ENCODE measurements at places on chromosomes 12 and 14.
A peak's percentile ranks its signal among the peaks of the same experiment; 100 is the strongest.

GRCh38 chr14:101598159-101598558, 36.9 kb downstream of the DIO3 start:
- DNase-seq = no peak

- no peak for DNase-seq
Measured at GRCh38 chr12:80690513-80690912, 16.9 kb upstream of the MYF6 start.

GRCh38 chr14:25953532-25954139, 644.2 kb downstream of the NOVA1 start:
- DNase-seq = no peak

- no peak for DNase-seq
Measured at GRCh38 chr14:29925101-29925722, 2.4 kb downstream of the PRKD1 start.

- DNase-seq = no peak
Measured at GRCh38 chr14:71408362-71409030, 501.2 kb downstream of the PCNX1 start.

GRCh38 chr12:130954544-130954831, 781 bp downstream of the ADGRD1 start:
- DNase-seq = no peak

- no peak for DNase-seq
Measured at GRCh38 chr12:94670898-94671297, 20.5 kb upstream of the TMCC3 start.

DNA sequence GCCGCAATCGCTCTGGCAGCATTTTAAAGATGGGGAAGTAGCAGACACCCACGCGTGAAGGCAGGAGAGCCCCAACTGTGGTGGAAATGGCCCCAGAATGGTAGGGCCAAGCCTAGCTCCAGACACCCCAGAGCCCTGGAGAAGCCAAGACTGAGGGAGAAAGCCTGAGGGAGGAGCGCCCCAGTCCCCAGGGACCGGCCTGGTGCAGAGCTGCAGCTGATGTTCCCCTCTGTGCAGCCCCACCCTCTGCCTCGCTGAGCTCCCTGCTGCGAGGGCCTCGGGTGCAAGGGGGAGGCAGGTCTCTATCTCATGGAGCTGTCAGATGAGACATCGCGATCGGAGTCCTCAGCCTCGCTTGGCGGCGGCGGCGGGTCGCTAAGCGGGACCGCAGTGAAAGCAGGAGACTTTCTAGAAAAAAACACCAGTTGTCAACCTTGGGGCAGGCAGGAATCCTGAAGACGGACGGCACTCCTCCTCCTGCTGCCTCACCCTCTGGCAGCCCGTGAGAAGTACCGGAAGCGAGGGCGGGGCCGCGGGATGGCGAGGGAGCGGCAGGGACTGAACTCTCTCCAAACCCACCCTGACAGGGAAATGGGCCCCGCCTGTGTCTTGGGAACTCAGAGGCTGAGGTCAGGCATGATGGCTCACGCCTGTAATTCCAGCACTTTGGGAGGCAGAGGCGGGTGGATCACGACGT, 6.0 kb downstream of the GAPDH start:
- DNase-seq = peak; percentile 29

- no peak for DNase-seq
Measured at GRCh38 chr12:109762071-109762672, 48.5 kb downstream of the FAM222A start.

DNA sequence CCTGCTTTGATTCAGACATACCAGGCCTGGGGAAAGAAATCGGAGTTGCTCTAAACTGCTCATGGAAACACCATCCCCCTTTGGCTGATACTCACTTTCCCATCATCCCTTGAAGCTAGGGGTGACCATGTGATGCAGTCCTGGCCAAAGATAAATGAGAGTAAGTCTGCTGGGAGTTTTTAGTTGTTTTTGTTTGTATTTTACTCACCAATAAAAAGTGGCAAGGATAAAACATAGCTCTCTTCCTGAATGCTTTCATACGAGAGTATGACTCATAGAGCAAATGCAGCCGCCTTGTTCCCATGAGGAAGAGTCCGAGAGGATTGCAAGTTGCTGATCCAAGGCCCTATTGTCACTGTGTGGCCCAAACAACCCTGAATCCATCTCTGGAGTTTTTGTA, 126.4 kb upstream of the TMEM132C start:
- no peak for DNase-seq

DNA sequence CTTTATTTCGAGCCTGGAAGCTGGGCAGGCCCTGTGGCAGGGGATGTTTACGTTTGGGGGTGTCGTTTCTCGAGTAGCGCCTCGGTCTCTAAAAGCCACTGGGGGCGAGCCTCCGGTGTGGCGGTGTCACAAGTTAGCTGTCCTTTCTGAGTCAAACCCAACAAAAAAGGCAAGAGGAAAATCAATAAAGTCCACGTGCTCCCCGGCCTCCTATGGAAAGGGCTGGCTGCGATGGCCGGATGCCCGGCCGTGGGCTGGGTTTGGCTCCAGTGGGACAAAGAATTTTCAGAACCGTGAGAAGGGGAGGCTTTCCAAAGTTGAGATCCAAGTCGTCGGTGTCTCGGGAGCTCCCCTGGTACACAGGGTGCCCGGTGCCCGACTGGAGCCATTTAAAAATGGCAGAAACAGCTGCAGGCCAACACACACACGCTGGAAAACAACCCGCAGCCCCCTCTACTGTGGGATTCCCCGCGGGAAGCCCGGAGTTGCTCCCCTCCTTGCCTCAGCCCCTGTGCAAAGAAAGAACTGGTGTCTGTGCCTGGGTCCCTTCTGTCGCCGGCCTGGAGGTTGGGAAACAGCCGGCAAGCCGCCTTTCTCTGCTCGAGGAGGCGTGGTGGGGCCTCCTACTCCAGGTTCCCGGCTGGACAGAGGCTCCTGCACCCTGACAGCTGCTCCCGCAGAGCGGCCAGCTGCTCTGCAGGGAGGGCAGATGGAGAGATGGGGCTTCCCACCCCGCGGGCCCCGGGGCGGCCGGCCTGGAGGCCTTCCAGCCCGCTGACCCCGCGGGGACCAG, 1.9 kb downstream of the BCL7A start:
- peak; percentile 11 for DNase-seq

DNA sequence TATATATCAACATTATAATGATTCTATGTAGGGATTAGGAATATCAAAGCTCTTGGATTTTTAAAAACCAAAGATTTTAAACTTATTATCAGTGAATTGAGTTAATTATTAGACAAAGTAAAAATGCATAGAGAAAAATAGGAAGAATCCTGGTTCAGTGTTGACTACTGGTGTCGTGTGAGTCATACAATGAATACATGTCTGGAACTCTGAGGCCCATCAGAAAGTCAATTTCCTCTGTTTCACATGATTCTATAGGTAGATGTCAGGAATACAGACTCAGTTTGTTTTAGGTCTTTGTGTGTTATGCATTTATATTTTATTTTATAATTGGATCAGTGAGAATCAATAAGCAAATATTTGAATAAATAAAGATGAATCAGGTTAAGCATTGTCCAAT, 84.5 kb upstream of the RTL1 start:
- no peak for DNase-seq

GRCh38 chr12:2409656-2410265, 357.0 kb downstream of the CACNA1C start:
- DNase-seq = no peak

GRCh38 chr12:4441355-4442335, 4.0 kb downstream of the FGF6 start:
- no peak for DNase-seq

GRCh38 chr12:72076558-72076915, 137.9 kb downstream of the TPH2 start:
- no peak for DNase-seq

- no peak for DNase-seq
Measured at GRCh38 chr12:39958377-39958776, 147.5 kb downstream of the SLC2A13 start.

DNA sequence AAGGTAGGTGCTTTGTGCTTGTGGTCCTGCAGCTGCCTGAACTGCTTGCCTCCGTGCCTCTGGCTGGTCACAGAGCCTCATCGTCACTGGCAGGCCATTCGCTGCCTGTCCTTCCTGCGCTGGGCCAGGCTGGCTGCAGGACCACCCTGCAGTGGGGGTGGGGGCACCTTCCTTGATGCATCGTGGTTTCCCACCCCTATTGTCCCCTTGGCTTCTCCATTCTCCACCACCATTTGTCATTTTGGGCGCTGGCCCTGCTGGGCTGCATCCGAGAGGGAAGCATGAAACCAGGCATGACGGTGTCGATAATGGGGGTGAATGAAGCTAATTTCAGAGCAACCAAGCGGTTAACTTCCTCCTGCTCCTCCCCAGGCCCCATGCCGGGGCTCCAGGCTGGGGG, 127.7 kb downstream of the NRXN3 start:
- no peak for DNase-seq

DNA sequence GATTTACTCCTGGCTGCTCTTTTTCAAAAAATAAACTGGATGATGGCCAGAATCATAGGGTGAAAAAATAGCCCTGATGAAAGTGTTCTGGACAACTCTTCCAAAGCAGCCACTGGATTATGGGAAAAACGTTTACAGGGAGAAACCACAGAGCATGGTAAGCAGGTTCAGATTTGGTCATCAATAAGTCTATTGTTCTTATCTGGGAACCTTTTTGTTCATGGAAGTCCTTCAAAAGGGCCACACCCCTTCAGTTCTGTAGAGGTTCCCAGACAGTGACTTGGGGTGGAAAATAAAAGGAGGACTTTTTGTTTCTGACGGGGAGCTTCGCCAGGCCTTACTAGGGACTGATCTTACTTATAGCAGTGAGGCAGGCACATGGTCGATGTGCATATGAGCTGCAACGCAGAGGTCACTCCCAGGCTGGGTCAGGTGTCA, 117.4 kb upstream of the SLC38A2 start:
- DNase-seq = no peak

- DNase-seq = no peak
Measured at GRCh38 chr12:104420868-104421267, 35.9 kb upstream of the CHST11 start.

DNA sequence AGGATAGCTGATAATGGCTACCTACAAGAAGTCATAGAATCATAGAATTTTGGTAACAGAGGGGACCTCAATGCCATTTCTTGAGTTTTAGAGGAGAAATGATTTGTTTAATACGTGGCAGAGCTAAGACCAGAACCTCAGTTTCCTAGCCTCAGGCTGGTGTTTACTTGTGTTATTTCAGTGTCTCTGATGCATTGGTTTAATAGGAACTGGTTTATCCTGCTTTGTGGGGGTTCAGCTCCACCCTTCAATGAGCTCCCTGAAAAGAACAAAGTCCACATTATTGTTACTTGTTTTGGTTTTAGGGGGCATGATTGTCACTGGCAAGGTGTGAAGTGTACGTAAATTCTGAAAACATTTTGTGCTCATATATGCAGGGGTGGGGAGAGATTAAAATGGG, 55.4 kb downstream of the AKAP6 start:
- no peak for DNase-seq

DNA sequence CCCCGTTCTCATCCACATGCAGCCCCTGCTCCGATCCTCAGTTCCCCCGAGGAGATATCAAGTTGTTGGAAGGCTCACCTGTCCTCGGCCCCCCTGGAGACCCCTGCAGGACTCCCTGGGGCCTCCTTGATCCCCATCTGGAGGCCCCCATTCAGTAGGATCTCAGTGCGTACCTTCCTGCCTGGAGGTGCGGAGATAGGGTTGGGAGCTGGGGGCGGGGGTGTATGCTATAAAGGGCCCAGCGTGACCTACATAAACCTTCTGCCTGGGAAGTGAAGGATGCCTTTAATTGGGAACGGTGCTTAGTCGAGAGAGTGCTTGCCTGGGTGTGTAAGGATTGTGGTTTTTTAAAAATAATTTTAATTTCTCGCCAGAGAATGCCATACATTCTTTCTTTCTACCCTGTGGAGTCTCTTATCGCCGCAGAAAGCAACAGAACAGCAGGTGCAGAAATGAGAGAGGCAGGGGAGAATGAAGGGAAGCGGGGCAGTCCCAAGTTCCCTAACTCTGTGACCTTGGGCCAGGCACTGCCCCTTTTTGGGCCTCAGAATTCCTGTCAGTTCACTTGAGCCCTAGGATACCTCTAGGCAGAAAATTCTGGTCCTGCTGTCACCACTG, 153.7 kb downstream of the TSPAN9 start:
- DNase-seq = no peak

- no peak for DNase-seq
Measured at GRCh38 chr12:102302553-102302952, 104.9 kb upstream of the PMCH start.

- DNase-seq = no peak
Measured at GRCh38 chr12:82952946-82953345, 266.2 kb downstream of the TMTC2 start.

DNA sequence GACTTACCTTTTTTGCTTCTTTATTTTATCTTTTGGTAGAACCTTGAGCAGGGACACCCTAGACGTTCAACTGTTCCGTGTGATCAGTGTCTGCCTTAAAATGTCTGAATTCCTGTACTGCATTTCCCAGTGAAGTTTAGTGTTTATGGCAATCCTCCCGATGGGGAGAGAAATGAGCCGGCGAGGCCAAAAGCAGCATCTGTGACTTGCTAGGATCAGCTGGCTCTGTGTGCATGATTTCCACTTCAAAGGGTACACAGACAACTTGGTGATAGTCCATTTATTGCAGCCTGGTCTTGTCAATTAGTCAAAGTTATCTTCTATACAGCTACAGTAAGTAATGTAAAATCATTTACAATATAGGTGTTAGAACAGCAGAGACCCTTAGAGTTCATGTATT, 768.5 kb downstream of the DIO2 start:
- DNase-seq = no peak

DNA sequence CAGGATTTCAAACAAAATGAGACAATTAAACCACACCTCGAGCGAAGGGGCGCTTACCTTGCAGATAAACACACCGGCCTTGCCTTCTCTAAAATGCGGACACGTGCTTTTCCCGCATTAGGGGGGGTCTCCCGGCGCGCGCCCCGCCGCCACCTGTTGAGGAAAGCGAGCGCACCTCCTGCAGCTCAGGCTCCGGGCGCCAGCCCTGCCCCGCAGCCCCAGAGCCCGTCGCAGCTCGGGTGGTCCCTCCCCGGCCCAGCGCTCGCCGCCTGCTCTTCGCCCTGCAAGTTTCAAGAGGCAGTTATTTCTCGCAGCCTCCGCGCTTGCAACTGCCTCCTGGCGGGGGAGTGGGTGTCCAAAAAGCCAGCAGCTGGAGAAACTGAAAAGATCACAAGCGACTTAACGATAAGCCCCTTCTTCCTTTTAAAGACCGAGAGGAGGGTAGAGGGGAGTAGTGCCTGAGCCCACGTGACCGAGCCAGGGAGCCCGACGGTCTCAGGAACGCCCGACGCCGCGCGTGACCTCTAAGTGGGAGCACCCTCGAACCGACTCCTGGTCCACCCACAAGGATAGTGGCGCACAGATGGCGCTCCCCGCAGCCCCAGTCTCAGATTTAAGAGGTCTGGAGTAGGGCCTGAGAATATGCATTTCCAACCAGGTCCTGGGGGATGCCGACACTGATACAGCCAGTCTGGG, at the start of gene ESR2:
Gene ESR2, minus strand, starts transcription at position 396 of the 696 bp plus-strand sequence. CDS start 11,386 bp downstream, outside the sequence.
- peak; percentile 8 for DNase-seq

Data from activated gamma-delta T cell treated with Interleukin-2 at 50 U/mL for 16 hours (primary cell).